SK-N-SH treated with all-trans-retinoic acid at 6 μM for 48 hours (cell line): ENCODE measurements at places on chromosomes 6 and 20.
A peak's percentile ranks its signal among the peaks of the same experiment; 100 is the strongest.

GRCh38 chr20:44020406-44021148 is 105.9 kb downstream of the TOX2 start:
- no peak for ATAC-seq

DNA sequence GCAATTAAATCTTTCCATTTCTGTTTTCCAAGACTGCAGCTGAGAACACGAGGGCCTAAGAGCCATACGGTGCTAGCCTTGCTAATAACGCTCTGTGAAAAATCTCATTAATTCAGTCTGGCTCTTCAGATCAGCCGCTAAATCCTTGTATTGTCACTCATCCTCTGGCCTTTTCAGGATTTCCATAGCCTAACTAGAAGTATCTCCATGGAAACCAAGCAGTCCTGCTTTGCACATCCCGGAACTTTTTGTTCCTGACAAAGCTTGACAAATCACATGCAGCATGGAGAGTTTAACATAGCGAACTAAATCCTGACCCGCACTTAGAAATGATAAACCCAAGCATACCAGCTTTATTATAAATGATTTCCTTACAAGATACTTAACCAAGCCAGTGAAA is 383.7 kb downstream of the CD83 start:
- ATAC-seq = no peak

DNA sequence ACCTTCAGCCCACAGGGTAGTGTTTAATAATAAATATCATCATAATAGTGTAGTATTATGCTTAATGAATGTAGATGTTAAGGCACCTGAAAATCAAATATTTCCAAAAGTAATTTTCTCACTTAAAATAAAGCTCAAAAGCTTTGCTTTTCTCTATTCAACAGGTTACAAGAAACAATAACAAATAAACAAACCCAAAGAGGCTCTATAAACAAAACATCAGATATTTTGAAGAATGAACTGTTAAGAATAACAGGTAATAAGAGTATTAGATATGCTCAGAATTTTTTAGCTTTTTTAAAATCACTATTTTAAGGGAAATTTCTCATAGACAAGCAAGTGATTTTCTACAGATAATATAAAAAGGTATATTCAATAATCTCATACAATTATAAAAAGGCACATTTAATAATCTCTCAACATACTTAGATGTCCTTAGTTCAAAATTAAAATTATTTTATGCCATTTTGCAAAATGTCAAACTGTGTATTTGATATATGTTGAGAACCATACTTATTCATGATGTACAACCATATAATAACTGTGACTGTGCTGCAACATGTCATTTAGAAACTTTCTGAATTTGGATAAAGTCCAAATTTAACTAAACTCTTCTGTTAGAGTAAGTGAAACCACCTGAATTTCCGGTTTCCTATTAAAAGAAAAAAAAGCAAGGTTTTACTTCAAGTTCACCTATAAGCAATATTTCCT is 35.8 kb downstream of the PHIP start:
- ATAC-seq = no peak

GRCh38 chr6:20706238-20706938 is 172.1 kb downstream of the CDKAL1 start:
- ATAC-seq = no peak

DNA sequence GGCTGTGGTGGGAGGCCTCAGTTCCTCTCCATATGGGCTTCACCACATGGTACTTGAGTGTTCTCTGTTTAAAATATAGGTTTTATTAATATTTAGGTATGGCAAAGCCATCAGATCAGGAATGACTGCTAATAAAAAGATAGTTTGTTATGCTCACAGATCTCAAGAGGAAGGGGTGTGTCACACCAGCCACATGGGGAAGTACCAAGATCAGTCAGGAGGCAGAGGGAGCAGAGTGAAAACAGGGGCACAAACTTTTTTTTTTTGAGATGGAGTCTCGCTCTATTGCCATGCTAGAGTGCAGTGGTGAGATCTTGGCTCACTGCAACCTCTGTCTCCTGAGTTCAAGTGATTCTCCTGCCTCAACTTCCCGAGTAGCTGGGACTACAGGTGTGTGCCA is 92.1 kb upstream of the GCM1 start:
- ATAC-seq = no peak

GRCh38 chr6:166259296-166259977 is 48.8 kb downstream of the PRR18 start:
- no peak for ATAC-seq

GRCh38 chr6:158256746-158257424 is 55.4 kb upstream of the TULP4 start:
- no peak for ATAC-seq

DNA sequence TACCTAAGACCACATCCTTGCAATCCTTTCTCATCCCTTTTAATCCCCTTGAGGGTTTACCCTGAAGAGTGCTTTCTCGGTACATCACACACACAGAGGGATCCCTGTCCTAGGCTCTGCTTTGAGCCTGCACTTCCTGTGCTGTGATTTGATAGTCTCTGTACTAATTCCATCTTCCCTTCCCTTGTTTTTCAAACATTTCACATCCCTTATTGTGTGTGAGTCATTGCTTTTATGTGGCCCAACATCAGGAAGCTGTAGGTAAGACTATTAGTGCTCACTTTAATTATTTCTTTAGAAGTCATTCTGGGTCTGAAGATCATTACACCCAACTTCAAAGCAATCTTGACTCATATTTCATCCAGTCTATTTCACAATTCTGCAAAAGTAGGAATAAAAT is 57.2 kb upstream of the ANKEF1 start:
- no peak; the same call in 2 of the 3 replicates for ATAC-seq

- no peak for ATAC-seq
Observed at GRCh38 chr6:53945765-53946407, 151.1 kb downstream of the LRRC1 start.

DNA sequence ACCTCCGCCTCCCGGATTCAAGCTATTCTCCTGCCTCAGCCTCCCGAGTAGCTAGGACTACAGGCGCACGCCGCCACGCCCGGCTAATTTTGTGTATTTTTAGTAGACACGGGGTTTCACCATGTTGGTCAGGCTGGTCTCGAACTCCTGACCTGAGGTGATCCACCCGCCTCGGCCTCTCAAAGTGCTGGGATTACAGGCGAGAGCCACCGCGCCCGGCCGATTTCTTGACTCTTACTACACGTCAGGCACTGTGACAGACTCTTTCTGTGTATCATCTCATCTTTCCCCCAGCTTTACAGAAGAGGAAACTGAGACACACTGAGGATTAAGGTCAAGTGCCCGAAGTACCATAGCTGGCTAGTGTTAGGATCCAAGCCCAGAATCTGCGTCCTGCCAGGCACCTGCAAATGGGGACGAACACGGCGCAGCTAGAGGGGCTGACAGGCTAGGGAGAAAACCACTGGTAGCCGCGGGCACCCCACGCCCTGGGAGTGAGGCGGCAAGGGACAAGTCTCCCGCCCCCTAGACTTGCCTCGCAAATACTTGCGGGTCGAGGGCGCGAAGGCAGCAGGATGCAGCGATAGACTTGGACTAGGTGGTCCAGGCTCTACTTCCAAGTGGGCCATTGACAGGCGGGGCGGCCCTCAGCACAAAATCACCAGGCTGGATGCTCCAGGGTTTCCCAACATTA is 1.1 kb upstream of the TAF8 start:
- ATAC-seq = no peak

GRCh38 chr6:155186052-155186658 is 77.7 kb upstream of the CLDN20 start:
- peak; percentile 7 for ATAC-seq

DNA sequence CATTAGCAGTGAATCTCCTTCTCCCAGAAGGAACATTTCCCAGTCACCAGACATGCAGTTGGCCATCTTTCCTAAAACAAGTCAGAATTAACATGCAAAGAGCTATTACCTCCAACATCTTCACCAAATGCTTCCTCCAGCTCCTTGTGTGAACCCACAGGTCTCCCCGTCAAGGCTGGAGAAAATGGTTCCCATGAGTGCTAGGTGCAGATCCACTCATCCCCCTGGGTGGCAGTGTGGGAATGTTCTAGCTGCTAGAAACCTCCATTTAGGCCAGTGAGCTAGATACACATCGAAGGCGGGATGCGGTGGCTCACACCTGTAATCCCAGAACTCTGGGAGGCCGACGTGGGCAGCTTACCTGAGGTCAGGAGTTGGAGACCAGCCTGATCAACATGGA is 603.9 kb upstream of the SLC35B3 start:
- ATAC-seq = peak; percentile 51; the same call in 1 of the 3 replicates

GRCh38 chr20:51046021-51046985 is 23.4 kb upstream of the KCNG1 start:
- ATAC-seq = no peak

DNA sequence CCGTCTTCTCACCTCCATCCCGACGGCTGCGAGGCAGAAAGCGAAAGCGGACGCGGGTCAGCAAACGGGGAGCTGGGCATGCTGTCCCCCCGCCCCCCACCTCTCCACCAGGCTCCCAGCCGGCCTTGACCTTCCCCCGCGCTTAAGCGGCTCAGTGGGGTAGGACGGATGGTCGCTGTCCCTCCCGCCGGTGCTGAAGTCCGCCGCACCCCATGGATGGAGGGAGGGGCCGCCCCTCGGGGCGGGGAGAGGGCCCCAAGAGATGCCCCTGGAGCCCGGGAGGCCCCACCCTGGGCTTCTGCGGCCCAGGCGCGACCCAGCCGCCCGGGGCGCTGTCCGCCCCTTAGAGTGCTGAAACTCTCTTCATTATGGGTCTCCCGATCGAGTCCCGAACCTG is at the start of gene KCNB1:
KCNB1 (minus strand) TSS at position 48 of the 397 bp plus-strand sequence. CDS start 188 bp downstream, outside the sequence.
- no peak for ATAC-seq

- ATAC-seq = no peak
Observed at GRCh38 chr20:62220666-62221568, 839 bp upstream of the HRH3 start.

DNA sequence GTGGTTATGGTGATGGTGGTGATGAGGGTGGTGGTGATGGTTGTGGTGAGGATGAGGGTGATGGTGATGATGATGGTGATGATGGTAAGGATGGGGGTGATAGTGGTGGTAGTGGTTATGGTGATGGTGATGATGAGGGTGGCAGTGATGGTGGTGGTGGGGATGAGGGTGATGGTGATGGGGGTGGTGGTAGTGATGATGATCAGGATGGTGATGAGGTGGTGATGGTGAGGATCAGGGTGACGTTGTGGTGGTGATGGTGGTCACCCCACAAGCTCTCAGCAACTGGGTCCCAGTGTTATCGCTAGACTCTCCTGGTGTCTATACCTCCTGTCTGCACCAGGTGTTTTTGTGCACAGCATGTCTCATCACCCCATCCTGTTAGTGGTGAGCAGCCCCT is 85.0 kb downstream of the TMEM242 start:
- no peak for ATAC-seq
